ENCODE measurements at places on chromosomes 1 and 21.

DNA sequence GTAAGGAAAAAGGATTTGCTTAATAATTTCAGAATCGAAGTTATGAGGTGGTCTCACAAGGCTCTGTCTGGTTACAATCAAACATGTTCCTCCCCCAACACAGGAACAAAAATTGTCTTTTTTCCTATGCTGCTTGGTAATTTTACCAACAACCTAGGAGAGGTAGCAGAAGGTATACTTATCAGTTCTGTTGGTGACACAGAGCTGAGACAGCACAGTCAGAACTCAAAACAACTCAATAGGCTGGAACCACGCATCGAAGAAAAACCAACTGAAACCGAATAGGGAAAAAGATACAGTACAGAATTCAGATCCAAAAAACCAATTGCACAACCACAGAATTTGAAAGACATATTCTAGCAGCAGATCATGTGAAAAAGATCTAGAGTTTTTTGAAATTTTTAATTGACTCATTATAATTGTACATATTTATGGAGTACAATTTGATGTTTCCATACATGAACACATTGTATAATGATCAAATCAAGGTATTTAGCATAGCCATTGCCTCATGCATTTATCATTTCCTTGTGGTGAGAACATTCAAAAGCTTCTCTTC is 3.8 kb downstream of the G0S2 start:
- no peak for DNase-seq

GRCh38 chr1:217661407-217661806 is 30.3 kb downstream of the SPATA17 start:
- DNase-seq: no peak

DNA sequence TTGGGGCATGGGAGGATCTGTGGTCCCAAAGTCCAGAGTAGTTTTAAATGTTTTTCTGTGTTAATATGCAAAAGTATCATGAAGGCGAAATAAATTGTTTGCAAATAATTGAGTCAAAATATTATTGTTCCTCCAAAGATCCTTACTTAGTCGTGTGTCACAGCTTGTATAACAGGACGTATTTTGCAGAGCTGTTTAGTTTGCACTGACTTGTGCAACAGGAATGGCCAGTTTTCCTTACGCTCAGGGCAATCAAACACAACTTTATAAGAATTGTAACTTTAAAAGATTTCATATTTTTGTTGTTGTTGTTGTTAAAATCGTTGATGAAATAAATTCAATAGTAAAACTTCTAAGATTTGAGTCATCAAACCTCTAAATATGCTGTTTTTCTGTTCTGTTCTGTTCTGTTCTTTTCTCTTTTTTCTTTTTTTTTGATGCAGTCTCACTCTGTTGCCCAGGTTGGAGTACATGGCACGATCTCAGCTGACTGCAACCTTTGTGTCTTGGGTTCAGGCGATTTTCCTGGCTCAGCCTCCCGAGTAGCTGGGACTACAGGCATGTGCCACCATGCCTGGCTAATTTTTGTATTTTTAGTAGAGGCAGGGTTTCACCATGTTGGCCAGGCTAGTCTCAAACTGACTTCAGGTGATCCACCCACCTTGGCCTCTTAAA is 60.6 kb downstream of the UCK2 start:
- DNase-seq: no peak

DNA sequence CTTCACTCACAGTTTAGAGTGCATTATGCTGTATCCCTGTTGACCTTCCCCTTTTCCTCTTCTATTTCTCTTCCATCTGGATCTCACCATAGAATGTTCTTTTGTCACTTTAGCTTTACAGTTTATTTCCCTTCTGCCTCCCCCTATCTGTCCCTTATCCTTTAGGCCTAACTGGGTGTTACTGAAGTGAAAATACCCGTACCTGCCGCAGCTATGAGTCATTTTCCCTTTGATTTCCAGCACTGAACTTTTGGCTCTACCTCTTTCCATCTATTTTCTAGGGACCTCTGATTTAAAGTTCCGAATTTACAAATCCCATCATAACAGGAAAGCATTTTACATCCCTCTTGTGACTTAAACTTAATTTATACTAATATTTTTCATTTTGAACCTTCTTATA is 19.7 kb downstream of the ITSN1 start:
- DNase-seq: no peak

GRCh38 chr1:238281418-238281817 is 390.7 kb upstream of the ZP4 start:
- no peak for DNase-seq

- DNase-seq: no peak
Observed at GRCh38 chr1:77605246-77606026, 77.0 kb downstream of the ZZZ3 start.

DNA sequence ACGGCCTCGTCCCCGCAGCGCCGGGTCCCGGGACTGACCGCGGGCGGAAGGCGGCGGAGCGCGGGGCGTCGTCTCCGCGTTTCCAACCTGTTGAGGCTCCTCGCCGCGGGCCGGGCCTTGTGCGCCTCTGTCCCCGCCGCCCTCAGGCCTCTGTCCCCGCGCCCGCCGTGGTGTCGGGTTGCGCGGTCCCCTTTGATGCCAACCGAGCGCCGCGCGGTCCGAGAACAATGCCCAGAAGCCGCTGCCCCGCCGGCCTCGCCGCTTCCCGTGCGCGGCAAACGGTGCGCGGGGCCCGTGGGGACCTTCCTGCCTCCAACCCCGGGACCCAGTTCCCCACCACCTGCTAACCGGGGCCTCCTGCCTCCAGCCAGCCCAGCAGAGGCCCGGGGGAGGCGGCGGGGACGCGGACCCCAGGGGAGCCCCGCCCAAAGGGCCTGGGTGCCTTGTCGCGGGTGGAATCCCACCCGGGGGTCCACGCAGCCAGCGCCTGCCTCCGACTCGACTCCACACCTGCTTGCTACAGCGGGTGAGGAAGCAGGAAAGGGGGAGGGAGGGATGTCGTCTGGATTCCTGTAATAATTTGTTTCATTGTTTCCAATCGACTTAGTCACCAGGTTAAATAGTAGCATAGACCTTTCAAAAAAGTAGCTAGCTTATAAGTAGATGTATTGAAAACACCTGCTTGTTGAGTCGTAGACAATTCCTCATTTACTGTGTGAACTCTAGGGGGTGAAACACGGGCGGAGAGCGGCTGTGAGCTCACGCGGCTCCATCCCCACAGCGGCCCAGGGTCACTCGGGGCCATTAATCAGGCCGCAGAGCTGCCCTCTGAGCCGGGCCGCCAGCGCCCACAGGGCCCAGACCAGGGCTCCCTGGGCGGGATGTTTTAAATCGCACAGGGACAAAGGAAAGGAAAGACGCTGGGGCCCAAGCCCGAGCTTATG is 1.1 kb downstream of the COL18A1 start:
- no peak for DNase-seq

- DNase-seq: no peak
Observed at GRCh38 chr1:116508984-116509980, 61.5 kb downstream of the CD58 start.

DNA sequence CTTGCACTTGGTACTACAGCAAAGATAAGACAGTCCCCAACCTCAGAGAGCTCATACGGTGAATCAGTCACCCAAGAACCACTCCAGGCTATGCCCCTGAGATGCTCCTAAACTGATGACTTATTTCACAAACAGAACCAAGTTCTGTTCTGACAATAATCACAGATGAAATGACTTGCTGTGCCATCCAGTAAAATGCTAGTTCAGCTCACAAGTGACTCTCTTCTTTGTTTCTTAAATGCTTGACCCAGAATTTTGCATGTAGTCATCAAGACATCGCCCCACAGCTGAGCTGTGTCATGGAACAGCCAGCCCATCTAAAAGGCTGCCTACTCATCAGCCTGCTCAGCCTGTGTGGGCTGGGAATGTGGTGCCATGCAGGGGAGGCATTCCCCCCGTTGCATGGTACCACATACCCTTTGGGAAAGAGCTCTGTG is 6.1 kb upstream of the SLC19A2 start:
- DNase-seq: no peak
